ENCODE measurements at places on chromosomes 13 and 19.

DNA sequence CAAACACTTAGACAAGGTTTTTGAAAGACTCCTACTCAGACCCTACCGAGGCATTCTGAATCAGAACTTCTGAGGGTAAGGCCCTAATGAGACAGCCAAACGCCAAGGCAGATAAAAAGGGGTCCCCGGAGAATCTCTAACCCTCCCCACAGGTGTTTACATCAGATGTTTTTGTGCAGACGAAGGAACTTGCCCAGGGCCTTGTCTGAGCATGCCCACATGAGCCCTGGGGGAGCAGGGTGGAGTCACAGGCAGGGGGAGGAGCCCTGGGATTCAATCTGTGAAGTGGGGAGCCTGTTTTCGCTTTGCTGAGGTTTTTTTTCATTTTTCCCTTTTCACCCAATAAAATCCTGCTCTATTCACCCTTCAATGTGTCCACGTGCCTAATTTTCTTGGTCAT is 61.6 kb upstream of the MED4 start:
- DNase-seq: no peak

GRCh38 chr13:32426990-32427851 is 709 bp downstream of the N4BP2L1 start:
- no peak for DNase-seq

- DNase-seq: no peak
These were observed 56.2 kb downstream of the DHRS12 start for GRCh38 chr13:51747438-51748434.

- no peak for DNase-seq
These were observed 331.6 kb downstream of the DLEU7 start for GRCh38 chr13:50511877-50512341.

- no peak for DNase-seq
These were observed 30.3 kb downstream of the ZNF823 start for GRCh38 chr19:11708457-11708856.

- DNase-seq: no peak
These were observed 53.2 kb downstream of the MLLT1 start for GRCh38 chr19:6226444-6227155.

- DNase-seq: no peak
These were observed 460.3 kb downstream of the TSHZ3 start for GRCh38 chr19:30888937-30889336.

DNA sequence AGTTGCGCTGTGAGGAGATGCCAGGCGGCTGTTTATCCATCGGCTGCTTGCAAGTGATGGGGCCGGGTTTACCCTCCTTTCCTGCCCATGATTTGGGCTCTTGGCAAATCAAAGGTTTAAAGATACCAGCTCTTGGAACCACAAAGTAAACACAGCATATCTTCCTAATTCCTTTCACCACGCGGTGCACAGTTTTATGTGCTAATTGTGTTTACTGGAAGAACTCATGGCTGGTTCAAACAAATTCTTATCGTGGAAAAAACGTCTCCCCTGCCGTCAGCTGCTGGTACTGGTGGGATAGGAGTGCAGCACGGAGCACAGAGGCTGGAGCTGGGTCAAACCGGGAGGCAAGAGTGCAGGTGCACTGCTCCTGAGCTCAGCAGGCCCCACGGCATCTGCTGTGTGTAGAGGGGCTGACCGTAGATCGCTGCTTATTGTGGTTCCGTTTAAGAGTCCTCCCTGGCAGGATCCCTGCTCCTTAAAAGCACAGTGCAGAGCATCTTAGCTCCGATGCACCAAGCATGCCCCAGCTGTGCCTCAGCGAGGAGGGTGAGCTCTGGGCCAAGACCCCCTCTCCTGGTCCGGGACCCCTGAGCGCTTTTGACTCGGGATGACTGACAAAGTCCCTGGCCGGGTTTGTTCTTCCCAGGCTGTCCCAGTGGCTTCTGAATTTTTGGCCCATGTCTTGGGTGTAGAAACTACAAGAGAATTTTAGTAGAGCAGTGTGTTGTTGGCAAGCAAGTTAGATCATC is 51.3 kb upstream of the GAS6 start:
- DNase-seq: no peak

DNA sequence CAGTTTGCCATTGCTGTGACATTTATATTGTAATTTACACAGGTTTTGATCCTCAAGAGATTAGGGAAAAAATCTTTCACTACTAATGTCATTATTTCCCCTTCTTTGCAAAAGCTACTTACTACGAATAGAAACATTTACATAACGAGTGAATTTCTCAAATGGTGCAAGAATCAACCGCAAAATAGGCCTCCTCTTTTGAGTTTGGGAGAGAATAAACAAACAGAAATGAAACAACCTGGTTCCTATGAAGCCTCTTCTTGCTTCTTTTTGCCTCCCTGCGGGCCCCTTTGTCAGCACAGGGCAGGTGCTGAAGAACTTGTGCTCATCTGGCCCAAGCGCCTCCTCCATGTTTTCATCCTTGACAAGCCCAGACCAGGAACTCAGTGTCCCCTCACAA is 10.1 kb upstream of the GJA3 start:
- DNase-seq: no peak

GRCh38 chr13:21063031-21063430 is 1.6 kb upstream of the LATS2 start:
- DNase-seq: no peak

DNA sequence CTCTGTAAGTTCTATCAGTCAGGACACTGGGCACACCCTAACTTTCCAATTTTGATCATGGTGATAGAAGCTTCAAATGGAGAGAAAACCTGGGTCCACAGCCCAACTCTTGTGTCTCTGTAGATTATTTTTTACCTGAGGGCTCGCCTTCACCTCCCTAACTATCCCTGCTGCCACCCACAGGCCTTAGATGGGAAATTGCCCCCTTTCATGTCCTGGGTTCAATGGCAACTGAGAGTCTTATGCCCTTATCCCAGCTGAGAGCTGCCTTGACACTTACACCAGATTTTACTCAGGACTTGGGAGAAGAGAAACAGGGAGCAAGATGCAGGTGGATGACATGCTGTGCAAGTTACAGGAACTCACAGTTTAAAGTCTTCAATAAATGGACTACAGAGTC is 81.7 kb downstream of the RAP2A start:
- DNase-seq: no peak

DNA sequence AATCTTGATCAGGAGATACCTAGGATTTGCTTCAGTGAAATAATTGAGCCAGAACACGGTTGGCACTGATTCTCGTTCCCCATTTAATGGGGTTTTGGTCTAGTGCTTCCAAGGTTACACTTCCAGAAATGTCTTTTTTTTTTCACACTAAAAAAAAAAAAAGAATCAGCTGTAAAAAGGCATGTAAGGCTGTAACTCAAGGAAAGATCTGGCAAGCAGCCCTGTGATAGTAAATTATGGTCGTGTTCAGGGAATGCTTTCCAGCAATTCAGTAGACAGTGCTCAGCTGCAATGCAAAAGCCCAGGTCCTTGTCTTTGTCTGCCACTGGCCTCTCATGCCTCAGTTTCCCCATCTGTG is 27.2 kb upstream of the NDUFS7 start:
- no peak for DNase-seq

DNA sequence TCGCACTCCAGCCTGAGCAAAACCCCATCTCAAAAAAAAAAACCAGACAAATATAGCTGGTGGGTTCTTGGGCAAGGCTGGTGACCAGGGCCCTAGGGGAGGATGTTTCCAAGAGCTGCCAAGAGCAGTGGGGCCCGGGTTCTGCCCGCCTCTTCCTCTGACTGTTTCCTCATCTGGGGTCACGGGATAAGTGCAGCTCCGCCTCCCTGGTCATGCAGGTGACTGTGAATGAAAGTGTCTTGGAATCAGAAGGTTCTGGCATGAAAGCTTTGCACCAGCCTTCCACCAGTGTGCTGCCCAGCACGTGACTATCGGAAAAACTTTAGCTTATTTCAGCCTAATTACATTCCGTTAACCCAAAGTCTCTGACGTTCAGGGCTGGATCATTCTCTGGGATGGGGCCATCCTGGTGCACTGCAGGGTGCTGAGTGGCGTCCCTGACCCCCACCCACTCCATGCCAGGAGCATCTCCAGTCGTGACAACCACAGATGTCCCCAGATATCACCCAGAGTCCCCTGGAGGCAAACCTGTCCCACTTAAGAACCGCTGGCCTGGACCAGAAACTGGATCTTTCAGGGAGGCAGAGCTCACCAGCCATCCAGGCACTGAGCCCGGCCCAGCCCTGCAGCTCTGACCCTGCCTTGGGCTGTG is 85.6 kb downstream of the GNG7 start:
- DNase-seq: no peak

All from NCI-H187 (cell line).